ENCODE measurements at places on chromosomes 11 and 22.

GRCh38 chr11:13772223-13773046, 104.0 kb downstream of the FAR1 start:
- DNase-seq, result peak; percentile 80

GRCh38 chr22:46297151-46297812, 612 bp downstream of the GTSE1 start:
- peak; percentile 9 for DNase-seq

- DNase-seq, result peak; percentile 48
Observed at GRCh38 chr22:36244522-36245391, 5.4 kb upstream of the APOL2 start.

GRCh38 chr22:30262917-30263741, 3.5 kb downstream of the OSM start:
- DNase-seq, result no peak
